Muscle of leg (tissue), 16 donors: ENCODE measurements at places on chromosomes 2 and 18. TPM values are rescaled to one million over a fixed set of nuclear protein-coding genes. Genes with fewer than 3 reads are reported as not detected.

Gene AQP12B
- 1.7 TPM for polyA plus RNA-seq

Gene TRIM43
- not detected for polyA plus RNA-seq

Gene UGT1A5
- not detected for polyA plus RNA-seq

Gene MTCL1
- 31.7 TPM for polyA plus RNA-seq

Gene CPO
- polyA plus RNA-seq = 0.23 TPM

Gene TSHZ1
- polyA plus RNA-seq = 23.9 TPM

Gene ACVR1
- polyA plus RNA-seq = 24.8 TPM

Gene TMEM200C
- 0.91 TPM for polyA plus RNA-seq

Gene RFTN2
- 19.7 TPM for polyA plus RNA-seq

- H3K4me1 ChIP-seq = no peaks in the 10 kb centered on the region
- no peak for DNase-seq
- H3K27ac ChIP-seq = no peak overlapping the region
- H3K4me3 ChIP-seq = no peak overlapping the region
- no peaks in the 10 kb centered on the region for H3K27me3 ChIP-seq
Observed at GRCh38 chr2:151182899-151183809, 78.5 kb downstream of the RBM43 start.

DNA sequence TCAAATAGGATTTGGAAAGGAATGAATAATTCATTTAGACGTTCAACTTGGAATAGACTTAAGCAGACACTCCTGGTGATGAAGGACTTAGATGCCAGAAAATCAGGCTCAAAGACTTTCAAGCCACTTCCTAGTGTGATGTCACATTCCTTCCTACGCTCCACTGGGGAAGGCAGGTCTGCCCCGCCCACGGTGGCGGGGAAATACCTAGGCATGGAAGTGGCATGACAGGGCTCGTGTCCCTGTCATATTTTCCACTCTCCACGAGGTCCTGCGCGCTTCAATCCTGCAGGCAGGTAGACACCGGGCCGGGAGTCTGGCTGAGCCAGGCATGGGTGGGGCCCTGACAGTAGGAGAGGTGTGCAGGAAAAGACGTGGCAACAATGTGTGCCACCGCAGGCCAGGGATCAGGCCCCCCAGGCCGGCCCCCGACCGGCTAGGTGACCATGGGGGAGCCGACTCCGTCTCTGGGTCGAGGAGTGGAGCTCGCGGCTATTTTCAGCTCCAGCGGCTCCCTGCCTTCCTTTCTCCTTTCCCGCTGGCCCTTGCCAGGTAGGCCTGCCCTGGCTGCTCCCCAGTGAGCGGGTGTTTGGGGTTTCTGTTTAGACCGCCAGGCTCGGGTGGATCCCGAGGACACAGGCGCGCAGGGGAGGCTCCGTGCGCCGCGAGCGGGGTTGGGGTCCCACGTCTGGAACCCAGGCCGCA, at the start of gene IL1RL2:
Gene IL1RL2, plus strand, starts transcription at position 233 of the 705 bp plus-strand sequence. CDS start 845 bp downstream, outside the sequence.
- H3K27me3 ChIP-seq = peaks cover 27% of the 10 kb centered on the region
- peak within 1 kb of the TSS; percentile 48 for H3K4me3 ChIP-seq
- H3K36me3 ChIP-seq = no peaks in the 10 kb centered on the region
- H3K4me1 ChIP-seq = peaks cover 12% of the 10 kb centered on the region
- no peak within 1 kb of the TSS for H3K27ac ChIP-seq

GRCh38 chr2:35503311-35503710, 852.3 kb upstream of the CRIM1 start:
- H3K4me1 ChIP-seq = no peaks in the 10 kb centered on the region
- H3K27me3 ChIP-seq = no peaks in the 10 kb centered on the region
- no peak overlapping the region for H3K4me3 ChIP-seq

DNA sequence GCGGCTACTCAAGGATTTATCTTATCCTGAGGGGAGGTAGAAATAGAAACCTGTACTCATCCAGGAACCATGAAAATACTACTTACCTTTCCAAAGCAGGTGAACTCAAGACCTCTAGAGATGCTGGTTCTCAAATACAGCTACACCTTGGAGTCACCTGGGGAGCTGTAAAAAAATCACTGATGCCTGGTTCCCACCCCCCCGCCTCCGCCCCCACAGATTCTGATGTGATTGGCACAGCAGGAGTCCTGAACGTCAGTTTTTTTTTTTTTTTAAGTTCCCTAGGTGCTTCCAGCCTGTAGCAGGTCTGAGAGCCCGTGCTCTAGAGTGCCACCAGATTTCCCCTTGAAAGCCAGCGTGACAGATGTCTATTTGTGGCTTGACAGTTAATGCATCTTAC, 113.6 kb downstream of the MRO start:
- no peak for DNase-seq
- H3K27me3 ChIP-seq = no peaks in the 10 kb centered on the region
- no peaks in the 10 kb centered on the region for H3K36me3 ChIP-seq
- peaks cover 12% of the 10 kb centered on the region for H3K4me1 ChIP-seq
- H3K27ac ChIP-seq = no peak overlapping the region
- H3K4me3 ChIP-seq = no peak overlapping the region

- no peak overlapping the region for H3K4me3 ChIP-seq
- H3K27me3 ChIP-seq = no peaks in the 10 kb centered on the region
- DNase-seq = no peak
- peaks cover 10% of the 10 kb centered on the region for H3K4me1 ChIP-seq
- H3K27ac ChIP-seq = no peak overlapping the region
Observed at GRCh38 chr2:25669520-25669919, 3.9 kb downstream of the DTNB start.

DNA sequence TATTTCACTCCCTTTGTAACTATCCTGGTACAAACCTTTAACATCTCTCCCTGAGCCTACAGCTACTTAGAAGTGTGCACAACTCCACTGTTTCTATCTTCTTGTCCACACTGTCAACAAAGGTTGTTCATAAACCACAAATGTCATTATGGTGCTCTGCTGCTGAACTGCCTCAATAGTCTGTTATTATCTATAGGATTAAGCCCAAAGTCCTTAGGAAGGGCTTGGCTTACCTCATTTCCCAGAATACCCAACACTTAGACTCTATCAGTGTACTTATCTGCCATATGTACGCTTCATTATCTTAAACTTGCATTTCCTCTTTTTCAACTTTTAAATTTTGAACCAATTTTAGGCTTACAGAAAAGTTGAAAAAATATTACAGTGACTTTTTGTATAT, 94.2 kb downstream of the HNMT start:
- H3K36me3 ChIP-seq = no peaks in the 10 kb centered on the region
- no peak overlapping the region for H3K27ac ChIP-seq
- H3K27me3 ChIP-seq = no peaks in the 10 kb centered on the region
- no peaks in the 10 kb centered on the region for H3K4me1 ChIP-seq
- H3K4me3 ChIP-seq = no peak overlapping the region

DNA sequence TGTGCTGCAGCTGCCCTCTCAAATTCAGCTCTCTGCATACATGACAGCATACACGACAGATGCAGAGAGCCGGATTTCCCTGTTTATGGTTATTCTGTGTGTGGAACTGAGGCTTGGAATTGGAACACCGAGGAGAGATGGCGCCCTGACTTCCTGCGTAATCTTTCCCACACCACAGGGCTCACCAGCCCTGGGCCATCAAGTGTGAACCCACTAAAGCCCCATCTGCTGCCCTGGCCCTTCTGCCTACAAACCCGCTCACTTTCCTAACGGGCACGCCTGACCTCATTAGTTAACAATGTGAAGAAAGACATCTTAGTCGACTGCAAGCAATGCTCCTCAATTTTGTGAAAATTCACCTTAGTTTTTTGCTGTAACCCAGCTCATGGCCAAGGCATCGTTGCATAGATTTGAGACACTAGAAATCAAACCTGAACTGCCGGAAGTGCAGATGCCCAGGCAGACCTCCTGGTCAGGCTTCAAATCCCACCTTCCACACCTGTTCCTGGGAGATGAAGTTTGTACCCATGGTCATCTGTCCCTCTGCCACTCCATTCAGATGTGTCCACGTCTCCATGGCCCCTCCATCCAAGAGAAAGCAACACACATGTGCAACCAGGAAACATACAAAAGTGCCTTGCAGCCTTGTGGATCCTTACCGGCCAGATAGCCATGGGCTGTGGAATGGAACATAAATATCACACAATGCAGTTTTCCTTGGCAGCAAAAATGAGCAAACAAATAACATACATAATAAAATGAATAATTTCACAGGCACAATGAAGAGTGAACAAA, 5.0 kb upstream of the CIDEA start:
- DNase-seq = no peak
- H3K4me3 ChIP-seq = no peak overlapping the region
- no peaks in the 10 kb centered on the region for H3K36me3 ChIP-seq

DNA sequence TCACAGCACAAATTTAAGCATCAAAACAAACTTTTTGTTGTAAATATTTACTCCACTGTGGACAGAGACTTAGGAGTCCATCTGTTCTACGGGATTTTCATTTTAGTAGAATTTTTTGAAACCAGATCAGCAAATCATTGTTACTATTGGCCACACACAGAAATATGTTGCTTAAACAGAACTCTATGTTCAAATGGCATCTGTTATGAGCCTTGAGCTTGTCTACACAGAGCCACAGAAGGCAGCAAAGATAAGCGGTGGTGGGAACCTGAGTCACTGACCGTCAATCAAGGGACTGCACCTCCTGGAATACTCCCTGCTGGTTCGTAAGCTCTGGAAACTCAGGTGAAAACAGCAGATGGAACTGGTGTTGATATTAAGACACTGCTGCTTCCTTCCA, 156.8 kb downstream of the TMEM200C start:
- H3K36me3 ChIP-seq = no peaks in the 10 kb centered on the region
- DNase-seq = no peak
- H3K27ac ChIP-seq = no peak overlapping the region
- no peak overlapping the region for H3K4me3 ChIP-seq

DNA sequence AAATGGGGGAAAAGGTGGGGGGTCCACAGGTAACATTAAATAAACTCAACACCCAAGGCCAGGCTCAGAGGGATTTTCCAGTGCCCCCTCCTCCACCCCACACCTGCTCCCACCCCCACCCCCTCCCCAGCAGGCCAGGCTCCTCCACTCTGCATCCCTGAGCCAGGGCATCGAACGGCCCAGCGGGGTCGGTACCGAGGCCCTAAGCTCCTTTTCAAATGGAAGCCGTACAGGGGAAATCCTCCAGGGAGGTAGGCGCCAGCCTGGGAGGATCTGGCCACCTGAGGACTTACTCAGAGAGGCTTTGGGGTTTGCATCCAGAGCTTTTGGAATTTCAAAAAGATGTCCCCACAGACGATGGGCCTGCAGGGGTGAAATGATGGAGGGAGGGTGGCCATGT, 46.5 kb downstream of the ZFP36L2 start:
- peaks cover 23% of the 10 kb centered on the region for H3K4me1 ChIP-seq
- no peaks in the 10 kb centered on the region for H3K36me3 ChIP-seq
- no peak overlapping the region for H3K4me3 ChIP-seq
- no peaks in the 10 kb centered on the region for H3K27me3 ChIP-seq
- no peak for DNase-seq

DNA sequence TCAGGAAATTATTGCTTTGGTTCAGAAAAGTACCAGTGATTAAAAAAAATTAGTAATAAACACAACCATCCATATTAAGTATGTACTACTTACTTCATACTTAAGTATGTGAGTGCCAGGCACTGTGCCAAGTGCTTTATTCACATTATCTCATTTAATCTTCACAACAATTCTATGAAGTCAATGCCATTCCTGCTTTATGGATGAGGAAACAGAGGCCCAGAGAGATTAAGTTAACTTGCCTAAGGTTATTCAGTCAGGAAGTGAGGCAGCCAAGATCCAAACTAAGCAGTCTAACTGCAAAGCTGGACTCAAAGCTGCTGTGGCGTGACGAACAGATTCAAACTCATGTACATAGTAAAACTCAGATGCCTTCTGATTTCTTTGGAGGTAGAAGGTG, 22.3 kb downstream of the DTNB start:
- H3K27ac ChIP-seq = peak overlapping the region; percentile 20
- no peaks in the 10 kb centered on the region for H3K36me3 ChIP-seq
- H3K4me3 ChIP-seq = no peak overlapping the region
- no peaks in the 10 kb centered on the region for H3K4me1 ChIP-seq

- DNase-seq = no peak
- H3K36me3 ChIP-seq = no peaks in the 10 kb centered on the region
- H3K27ac ChIP-seq = no peak overlapping the region
- H3K4me1 ChIP-seq = no peaks in the 10 kb centered on the region
- H3K4me3 ChIP-seq = no peak overlapping the region
Observed at GRCh38 chr2:142957144-142957543, 79.7 kb downstream of the KYNU start.

GRCh38 chr18:42545825-42546224, 569.7 kb downstream of the RIT2 start:
- no peaks in the 10 kb centered on the region for H3K4me1 ChIP-seq
- H3K36me3 ChIP-seq = no peaks in the 10 kb centered on the region
- H3K27ac ChIP-seq = no peak overlapping the region

DNA sequence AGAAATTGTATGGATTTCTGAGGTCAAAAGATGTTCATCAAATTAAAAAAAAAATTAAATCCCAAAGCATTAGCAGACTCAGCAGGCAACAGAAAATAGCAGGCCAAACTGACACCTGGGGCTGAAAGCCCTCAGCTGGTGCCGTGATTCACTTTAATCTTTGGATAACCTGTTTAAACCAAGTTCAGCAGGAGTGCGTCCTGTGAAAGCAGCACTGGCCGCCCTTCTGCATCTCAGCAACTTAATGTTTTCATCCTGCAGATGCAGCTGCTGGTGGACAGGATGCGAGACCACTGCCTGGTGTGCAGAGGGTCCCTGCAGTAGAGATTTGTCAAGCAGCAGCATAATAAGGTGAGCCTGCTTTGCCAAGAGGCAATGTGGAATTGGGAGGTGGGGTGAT, 41.2 kb downstream of the CCDC68 start:
- no peaks in the 10 kb centered on the region for H3K4me1 ChIP-seq
- DNase-seq = no peak
- no peak overlapping the region for H3K4me3 ChIP-seq
- H3K27ac ChIP-seq = no peak overlapping the region

DNA sequence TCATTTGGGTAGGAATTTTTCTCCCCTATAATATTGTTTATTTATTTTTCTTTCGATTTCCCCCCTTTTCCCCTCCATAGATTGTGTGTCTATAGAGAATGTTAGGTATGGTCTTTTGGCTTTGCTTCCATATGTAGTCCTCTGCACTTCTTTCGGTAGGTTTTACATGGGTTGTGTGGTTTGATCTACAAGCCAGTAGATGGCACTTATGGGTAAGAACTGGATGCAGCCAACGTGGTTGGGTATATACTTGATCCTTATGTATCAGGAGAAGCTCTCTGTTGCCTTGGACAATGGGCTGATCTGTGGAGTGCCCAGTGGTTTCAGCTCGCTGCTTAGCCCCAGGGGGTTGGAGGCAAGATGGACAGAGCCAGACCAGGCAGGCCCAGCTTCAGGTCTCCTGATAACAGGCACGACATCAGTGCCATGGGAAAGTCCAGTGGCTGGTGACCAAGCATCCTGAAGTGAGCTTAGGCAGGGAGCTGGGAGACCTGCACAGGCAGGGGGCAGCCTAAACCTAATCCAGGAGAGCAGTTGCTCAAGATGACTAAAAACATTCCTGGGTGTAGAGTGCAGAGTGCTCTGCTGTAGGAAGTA, 488.3 kb downstream of the CCDC85A start:
- DNase-seq = no peak
- no peaks in the 10 kb centered on the region for H3K36me3 ChIP-seq
- H3K27ac ChIP-seq = no peak overlapping the region
- H3K4me1 ChIP-seq = no peaks in the 10 kb centered on the region

DNA sequence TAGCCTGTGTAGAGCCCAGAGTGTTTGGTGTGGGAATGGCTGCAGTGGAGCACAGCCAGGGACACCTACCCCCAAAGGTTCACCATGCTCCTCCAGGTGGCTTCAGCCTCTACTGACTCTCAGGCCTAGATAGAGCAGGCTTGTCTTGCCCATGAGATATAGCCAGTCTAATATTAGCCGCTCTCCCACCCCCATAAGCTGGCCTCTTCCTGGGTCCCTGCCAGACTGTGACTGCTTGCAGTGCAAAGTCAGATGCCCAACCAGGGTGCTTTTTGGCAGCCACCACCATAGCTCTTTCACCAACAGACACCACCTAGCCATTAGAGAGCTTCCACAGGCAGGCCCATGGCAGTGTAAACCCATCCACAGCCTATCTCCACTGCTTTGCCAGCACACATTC, 405.3 kb downstream of the MBD2 start:
- no peaks in the 10 kb centered on the region for H3K4me1 ChIP-seq
- no peak overlapping the region for H3K27ac ChIP-seq
- H3K36me3 ChIP-seq = no peaks in the 10 kb centered on the region
- DNase-seq = no peak
